ENCODE measurements at places on chromosomes 13 and 19.

- DNase-seq, result no peak
Measured at GRCh38 chr19:46134527-46134926, 10.0 kb upstream of the IGFL3 start.

DNA sequence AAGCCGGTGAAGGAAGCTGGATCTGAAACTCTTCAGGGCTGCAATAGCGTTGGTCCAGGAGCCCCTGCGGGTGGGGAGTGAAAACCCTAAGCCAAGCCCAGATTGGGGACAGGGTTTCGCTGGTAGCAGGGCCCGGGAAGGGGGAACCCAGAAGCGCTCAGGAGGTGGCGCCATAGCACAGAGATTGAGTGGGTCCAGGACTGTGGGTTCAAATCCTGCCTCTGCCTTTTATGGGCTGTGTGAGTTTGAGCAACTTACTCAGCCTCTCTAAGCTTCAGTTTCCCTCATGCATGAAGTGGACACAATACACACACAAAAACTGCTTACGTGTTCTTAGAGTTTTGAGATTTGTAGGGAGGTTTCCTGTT, 8.3 kb upstream of the SYCN start:
- no peak for DNase-seq

DNA sequence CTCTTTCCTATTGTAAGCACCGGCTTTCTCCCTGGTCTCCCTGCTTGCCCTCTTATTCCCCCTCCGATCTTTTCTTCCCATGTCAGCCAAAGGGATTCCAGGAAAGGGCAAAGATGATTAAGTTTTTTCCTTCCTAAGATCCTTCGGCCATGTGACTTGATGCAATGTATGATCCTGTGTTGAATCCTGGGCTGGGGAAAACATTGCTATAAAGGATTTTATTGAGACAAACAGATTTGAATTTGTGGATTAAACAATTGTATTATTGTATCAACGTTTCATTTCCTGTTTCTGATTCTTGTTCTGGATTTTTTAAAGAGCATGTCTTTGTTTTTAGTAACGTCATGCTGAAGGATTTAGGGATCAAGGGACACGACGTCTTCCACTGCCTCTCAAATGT, 16.9 kb upstream of the ZNF541 start:
- peak; percentile 86 for DNase-seq

DNA sequence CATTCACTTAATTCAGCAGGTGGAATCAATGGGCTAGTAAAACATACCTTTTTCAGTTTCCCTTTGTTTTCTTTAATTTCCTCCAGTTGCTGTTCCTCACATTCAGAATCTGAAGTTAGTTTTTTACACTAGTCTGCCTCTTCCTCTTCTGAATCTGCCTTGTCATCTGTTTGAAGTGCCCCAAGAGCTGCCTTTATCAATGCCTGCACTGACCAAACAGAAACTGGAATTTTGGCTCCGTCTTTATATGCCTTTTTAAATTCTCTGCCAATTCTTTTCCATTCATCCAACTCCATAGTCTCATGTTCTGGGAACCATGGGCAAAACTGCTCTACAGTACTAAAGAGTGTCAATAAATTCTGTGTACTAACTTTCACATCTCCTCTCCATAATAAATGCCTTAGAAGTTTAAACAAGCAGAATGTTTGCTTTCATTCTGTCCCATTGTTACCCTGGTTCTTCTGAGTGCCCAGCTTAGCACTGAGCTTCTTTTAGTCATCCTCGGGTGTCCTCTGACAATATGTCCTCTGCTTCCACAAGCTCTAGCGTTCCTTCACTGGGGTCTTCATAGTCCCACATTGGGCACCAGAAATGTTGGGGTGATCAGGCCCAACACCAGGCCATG, 154.2 kb downstream of the ZNF486 start:
- no peak for DNase-seq

GRCh38 chr19:57465680-57466381, 8.9 kb upstream of the VN1R1 start:
- peak; percentile 23 for DNase-seq

GRCh38 chr19:54154603-54155345, 4.7 kb downstream of the LENG1 start:
- DNase-seq, result no peak

GRCh38 chr19:5742051-5742450, 21.6 kb downstream of the CATSPERD start:
- no peak for DNase-seq

DNA sequence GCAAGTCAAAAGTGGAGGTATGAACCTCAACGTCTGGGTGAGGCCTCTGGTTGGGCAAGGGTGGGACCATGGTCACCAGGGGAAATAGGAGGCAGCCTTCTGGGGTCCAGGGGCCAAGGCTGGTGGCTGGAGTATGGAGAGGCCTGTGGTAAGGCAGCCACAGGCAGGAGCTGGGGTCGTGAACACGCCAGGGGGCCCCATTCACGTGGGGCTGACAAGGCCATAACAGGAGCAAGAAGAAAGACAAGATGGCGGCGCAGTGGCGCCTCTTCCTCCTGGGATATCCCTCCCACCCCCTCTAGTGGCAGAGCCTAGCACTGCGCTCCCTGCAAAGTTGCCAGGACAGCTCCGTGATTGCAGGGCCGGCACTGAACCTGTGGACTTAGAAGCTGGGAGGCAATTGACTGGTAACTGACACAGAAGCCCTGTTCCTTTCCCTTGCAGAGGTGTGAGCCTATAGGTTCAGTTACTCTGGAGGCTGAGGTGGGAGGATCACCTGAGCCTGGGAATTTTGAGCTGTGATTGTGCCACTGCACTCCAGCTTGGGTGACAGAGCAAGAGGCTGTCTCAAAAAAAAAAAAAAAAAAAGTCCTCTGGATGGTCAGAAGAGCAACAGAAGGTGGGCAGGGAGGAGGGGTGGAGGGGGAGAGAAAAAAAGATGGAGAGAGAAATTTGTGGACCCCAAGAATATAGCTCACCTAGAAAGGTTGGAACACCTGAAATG, 19.7 kb upstream of the EDDM13 start:
- peak; percentile 78 for DNase-seq

- no peak for DNase-seq
Measured at GRCh38 chr19:33805840-33806433, 9.3 kb downstream of the KCTD15 start.

DNA sequence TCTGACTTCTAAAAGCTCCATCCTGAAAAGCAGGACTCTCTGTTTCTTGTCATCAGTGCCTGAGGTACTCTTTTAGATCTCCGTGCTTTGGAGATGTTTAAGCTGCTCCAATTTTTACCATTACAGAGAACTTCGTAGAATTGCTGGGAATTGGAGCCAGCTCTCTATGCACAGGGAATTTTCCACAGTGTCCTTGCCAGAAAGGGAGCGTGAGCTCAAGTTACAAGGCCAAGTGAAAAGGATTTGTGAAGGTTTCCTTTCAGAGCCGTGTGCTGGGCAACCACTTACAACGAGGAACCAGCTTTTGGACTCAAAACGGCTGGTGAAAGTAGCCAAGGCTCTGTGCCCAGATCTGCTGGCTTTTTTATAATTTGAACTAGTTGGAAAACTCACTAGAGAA, 82.6 kb downstream of the NUFIP1 start:
- DNase-seq, result no peak

DNA sequence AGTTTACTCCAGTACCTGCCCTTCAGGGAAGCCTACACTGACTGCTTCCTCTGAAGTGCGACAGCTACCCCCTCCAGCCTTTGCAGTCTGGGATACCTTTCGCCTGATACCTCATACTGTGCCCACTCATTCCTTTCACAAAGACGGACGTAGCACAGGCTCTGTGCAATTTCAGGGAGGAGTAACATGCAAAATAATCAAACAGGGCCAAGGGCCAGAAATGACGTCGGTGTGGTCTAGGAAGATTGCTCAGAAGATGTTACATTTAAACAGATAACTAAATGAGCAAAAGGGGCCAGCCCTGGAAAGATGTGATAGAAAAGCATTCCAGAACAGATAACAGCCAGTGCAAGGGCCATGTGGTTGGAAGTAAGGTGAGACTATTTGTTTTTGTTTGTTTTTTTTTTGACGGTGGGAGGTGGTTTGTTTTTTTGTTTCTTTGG, 6.6 kb upstream of the DDX39A start:
- no peak for DNase-seq

DNA sequence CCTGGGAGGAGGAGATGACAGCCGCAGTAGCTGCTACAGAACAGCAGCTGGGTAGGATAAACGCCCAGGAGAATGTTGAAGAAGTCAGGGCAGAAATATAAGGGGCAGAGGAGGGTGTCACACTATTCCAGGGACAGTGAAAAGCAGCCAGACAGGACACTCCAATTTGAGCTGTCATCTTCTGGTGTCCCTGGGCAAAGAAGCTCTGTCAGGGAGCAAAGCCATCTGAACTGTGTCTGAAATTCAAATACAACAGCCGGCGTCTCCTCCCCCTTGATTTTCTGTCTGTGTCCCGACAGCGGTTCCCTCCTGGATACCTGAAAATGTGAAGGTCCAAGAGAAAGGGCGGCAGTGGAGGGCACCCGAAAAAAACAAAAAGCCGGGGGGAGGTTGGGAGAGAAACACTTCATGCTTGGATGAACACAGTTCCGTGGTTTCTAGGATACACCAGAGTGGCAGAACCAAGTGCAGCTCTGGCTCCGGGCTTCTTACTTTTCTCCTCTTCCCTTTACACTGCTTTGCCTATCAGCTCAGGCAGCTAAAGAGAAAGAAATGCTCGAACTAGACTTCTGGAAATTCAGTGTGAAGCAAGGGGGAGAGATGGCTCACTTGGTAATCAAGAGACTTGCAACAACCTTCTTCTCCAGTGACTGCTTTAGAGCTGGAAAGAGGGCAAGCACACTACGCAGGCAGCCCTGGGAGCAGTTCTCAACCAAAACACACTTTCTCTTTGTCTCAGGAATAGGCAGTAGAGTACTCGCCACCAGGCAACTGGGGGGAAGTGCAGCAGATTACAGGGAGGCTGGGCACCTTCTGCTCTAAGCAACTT, 465.6 kb downstream of the ITGBL1 start:
- DNase-seq, result no peak

- DNase-seq, result no peak
Measured at GRCh38 chr13:24642219-24642618, 38.0 kb upstream of the ATP12A start.

GRCh38 chr13:79880818-79881217, 399.9 kb downstream of the NDFIP2 start:
- DNase-seq, result no peak

DNA sequence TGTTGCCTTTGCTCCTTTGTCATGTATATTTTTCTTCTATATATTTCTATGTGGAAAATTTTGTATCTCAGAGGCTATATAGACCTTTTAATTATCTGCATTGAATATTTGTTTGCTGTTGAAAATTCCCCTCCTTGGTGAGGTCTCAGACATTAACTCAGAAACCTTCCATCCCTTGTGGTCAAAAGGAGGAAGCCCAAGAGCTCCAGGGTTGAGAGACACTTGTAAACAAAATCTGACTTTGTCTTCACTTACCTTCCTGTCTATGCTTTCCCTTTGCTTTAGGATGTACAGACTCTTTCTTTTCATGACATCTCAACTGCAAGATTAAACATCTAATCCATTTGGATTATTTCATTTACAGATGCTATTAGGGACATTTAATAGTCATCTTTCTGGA, 157.5 kb downstream of the PCDH20 start:
- DNase-seq, result no peak

DNA sequence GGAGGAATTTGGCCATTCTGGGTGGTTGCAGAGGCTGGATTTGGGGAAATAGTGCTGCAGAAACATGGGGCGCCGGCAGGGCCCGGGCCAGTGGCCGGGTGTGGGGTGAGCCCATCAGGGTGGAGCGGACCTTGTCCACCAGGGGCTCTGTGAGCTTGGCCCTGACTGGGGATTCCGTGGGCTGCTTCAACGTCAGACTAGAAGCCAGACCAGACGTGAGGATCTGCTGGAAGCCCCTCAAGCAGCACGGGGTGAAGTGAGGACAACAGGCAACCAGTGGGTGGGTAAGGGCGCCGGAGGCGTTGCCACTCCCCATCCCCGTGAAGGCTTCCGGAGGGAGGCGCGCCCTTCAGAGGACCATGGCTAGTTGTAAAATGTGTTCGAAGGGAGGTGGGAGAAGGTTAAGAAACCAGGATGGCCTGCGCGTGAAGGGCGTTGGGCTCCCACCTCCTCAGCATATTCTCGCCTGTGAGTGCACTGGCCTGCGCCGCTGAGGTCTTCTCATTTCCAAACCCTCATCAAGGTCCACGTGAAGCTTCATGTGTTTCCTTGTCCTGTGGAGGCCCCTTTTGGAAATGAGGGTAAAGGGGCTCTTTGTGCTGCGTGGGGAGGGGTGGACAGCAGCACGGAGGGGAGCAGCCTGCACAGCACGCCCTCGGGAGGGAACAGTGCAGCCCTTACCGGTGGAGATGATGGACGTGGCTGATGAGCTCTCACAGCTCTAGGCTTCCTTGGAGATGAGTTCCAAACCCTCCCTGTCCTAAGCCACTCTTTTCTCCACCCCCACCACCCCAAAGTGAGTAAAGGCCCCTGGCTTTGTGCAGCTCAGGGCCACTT, 8.3 kb downstream of the TEX29 start:
- no peak for DNase-seq

- no peak for DNase-seq
Measured at GRCh38 chr13:97892717-97893116, 60.8 kb upstream of the IPO5 start.

DNA sequence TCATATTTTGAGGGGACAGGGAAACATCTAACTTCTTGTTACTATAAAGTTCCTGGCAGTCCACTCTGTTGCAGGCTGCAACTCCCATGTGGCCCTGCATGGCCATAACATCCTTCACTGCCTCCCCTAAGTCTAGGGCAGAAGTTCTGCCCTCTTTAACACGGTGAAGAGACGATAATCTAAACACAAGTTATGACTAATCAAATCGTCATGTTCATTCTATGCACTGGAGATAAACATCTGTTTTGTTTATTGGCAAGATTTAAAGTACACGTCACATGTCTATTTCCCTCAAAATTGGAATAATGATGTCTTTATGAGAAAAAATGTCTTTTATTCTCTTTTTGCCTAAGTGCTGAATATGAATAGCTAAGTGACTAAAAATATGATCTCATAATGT, 1629.4 kb downstream of the PCDH9 start:
- DNase-seq, result peak; percentile 66

DNA sequence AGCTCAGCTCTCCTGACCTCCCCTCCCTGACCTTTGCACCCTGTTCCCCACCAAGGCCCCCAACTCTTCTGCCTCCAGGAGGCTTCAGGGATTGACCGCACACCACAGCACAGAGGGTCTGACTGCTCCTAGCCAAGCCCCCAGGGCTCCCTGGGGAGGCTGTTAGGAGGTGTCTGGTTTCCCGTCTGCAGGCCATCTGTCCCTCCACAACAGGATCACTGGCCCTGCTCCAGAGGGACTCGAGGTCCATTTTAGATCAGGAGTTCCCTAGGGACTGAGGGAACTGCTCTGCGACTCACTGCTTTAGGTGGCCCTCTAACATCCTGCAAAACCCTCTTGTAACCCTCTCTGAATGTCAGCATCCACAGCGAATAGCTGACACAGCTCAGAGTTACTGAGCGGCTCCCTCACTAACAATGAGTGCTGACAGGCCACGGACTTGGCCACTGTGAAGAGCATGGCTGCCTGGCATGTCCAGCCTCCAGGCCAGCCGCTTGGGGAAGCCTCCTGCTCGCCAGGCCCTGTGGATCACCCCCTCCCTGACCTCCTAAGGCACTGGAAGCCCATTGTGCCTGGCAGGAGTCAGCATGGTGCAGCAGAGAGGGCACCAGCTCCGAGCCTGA, 17.7 kb downstream of the GRIK5 start:
- DNase-seq, result no peak

- DNase-seq, result no peak
Measured at GRCh38 chr13:36133950-36134626, 2.9 kb upstream of the DCLK1 start.

All from COLO829 (cell line).